ENCODE measurements at places on chromosomes 13 and 19.

DNA sequence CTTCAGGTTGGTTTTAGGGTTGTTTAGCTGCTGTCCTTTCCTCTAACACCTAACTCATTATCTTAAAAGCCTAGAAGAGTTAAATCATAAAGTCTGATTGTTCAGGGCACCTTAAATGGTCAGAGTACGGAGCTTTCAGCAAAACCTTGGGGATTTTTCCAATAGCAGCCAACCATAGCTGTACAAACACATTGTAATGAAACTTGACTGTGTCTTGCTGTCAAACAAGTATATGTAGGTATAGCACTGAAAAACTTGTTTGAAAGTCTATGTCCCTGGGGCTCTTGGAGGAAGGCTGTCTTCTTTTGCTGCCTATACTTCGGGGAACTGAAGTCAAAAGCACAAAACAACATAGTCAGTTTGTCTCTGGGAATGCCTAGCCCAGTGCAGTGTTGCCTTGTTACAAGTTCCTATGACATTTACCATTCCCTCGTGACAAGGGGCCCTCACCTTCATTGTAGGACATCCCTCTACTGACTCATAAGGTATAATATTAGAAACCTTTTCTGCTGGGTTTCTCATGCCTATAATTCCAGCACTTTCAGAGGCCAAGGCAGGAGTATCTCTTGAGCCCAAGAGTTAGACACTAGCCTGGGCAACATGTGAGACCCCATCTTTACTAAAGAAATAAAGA is 474.5 kb upstream of the NBEA start:
- DNase-seq, result no peak

DNA sequence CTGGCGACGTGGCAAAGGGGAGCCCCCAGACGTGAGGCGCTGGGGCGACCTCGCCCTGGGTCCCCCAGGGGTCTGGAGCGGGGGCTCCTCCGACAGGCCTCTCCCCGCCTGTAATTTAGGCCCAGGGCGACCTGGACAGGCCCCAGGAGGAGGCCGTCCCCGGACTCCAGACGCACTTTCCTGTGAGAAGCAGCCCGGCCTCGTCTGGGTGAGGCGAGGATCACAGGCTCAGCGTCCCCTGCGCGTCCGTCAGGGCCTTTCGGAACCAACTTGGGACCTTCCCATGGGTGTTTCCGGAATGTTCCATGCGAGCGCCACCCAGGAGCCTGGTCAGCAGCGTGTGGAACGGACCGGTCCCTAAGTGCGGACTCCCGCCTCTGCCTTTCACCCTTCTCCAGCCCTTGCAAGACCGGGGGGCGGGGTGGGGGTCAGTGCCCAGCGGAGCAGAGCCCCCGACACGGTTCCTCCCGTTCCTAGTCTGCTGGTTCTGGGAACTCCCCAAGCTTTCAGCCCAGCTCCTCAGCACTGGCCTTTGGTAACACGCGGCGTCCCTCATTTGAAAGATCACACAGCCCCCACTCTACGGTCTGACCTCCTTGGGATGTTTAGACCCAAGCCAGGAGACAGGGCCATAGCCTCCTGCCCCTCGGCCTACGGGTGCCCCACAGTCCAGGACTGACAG is 1.1 kb upstream of the GRTP1 start:
- no peak for DNase-seq

GRCh38 chr13:95480131-95480545 is 72.4 kb upstream of the CLDN10 start:
- peak; percentile 8 for DNase-seq

GRCh38 chr19:40752257-40752781 is 1.3 kb downstream of the SNRPA start:
- no peak for DNase-seq

GRCh38 chr19:47032171-47032811 is 12.7 kb downstream of the NPAS1 start:
- DNase-seq, result no peak

Measured in stimulated activated naive B cell treated with anti-CD40 and anti-IgM and Interleukin-4, amounts not matched to agents 10 μg/mL and 1 μg/mL and 100 μg/mL, for 72 hours (primary cell).